ENCODE measurements at places on chromosomes 12 and 14.

GRCh38 chr12:63777340-63777739 is 2.4 kb upstream of the RXYLT1 start:
- DNase-seq = no peak

DNA sequence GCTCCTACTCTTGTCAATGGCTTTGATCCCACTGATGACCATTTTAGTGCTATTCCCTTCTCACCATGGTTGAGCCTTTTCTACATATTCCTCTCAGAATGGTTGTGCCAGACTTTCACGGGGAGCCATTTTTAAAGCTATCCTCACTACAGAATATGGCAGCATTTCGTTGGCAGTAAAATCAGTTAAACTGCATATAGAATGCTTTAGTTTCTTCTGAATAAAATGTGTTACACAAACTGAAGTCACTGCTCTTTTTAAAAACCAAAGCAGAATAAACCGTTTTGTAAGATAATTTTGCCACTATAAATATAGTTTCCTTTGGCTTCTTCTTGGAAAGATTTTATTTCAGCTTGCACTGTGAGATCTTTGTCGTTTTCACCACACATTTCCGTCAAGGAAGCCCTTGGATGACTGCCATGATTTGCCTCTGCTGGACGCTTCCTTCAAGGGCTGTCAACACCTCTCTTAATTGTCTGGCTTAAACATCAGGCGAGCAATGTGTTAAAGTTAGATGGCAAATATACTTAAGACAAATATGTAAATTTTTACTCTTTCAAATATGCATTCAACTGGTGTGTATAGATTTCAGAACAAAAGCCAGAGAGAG is 624.2 kb downstream of the DIO2 start:
- no peak for DNase-seq

GRCh38 chr12:31506515-31507306 is 84.2 kb downstream of the DENND5B start:
- no peak for DNase-seq

DNA sequence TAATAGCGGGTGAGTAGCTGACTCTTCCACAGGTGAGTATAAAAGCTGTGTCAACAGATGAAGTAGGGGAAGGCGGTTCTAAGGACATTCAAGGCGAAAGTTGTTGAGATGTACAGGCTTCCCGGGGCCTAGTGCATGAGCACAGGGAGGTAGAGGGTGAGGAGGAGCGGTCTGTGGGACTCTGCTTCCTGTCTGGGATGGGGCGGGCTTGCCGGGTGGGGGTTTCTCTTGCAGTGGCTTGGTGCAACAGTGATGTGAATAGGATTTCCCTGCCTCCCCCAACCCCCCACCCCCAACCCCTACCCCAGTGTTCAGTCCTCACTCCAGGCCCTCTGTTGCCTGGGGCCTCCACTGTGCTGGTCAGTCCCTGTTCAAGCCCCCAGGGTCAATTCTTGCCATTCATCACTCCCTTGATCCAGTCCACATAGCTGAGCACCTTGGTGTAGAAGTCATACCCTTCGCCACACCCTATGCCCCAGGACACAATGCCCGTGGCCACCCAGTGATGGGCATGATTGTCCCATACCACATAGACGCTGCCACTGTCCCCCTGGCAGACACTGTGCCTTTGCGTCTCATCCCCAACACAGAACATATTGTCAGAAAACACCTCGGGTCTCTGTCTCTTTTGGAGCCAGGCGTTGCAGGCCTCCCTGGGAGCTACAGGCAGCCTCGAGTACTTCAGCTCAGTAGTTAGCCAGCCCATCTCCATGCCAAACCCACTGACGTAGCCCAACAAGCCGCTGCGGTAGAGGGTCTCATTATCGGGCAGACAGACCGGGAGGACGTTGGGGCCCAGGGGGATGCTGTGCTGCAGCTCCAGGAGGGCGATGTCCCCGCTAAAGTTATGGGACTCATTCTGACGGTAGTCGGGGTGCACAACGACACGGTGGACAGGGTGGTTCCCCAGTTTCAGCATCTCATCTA is 4.0 kb upstream of the C1R start:
- DNase-seq = no peak

GRCh38 chr12:13023811-13024530 is 20.2 kb upstream of the FAM234B start:
- DNase-seq = no peak

- DNase-seq = no peak
These were observed 179.4 kb upstream of the ARHGAP5 start for GRCh38 chr14:31897581-31898186.

DNA sequence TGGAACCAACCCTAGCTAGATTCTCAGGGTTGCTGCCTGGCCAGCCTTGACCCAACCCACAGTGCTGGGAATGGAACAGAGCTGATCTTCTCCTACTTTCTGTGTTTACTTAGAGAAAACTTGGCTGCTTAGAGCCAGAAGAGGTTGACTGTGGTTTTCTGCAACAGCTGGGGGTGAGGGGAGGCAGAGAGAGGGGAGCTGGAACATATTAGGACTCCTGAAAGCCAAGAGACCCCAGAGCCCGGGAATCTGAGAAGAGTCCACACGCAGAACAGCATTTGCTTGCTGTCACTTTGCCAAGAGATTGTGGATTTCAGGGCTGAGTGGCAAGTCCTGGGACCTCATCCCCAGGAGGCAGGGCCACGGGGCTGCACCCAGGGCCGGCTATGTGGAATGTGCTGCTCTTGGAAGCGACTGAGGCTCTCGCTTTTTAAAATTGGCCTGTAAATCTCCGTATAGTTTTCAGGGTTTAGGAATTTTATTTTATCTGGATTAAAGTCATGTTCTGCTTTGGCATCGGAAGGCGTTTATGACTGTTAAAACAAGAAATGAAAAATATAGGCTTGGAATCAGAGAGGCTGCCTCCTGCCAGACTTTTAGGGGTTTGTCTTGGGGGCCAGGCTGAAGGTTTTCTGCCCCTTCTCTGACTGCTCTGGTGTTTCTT is 22.3 kb upstream of the MED13L start:
- DNase-seq = no peak

- DNase-seq = peak; percentile 57
These were observed 47.0 kb upstream of the LGR5 start for GRCh38 chr12:71392521-71393145.
